ENCODE measurements at places on chromosomes 6 and 20. TPM values are rescaled to one million over a fixed set of nuclear protein-coding genes. Genes with fewer than 3 reads are reported as not detected.

DNA sequence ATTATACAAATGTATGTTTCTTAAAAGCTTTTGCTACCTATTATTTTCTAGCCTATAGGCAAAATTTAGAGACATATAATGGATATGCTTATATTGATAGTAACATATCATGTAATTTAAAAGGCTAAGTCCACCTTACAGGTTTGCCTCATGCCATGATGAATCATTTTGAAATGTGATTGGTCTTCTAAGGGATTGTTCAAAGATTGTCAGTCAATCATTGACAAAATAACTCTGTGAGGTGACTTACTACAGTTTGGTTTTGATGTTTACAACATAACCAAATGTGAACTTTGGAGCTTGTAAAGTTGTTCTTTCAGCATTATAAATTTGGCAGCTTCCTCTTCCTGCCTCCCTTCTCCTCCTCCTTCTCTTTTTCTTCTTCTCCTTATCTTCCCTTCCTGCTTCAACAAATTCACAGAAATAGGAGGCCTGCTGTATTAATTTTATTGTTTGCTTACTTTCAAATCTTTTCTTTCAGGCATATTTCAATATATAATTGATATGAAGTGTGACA, 39.7 kb upstream of the ZFP64 start:
- DNase-seq: no peak

DNA sequence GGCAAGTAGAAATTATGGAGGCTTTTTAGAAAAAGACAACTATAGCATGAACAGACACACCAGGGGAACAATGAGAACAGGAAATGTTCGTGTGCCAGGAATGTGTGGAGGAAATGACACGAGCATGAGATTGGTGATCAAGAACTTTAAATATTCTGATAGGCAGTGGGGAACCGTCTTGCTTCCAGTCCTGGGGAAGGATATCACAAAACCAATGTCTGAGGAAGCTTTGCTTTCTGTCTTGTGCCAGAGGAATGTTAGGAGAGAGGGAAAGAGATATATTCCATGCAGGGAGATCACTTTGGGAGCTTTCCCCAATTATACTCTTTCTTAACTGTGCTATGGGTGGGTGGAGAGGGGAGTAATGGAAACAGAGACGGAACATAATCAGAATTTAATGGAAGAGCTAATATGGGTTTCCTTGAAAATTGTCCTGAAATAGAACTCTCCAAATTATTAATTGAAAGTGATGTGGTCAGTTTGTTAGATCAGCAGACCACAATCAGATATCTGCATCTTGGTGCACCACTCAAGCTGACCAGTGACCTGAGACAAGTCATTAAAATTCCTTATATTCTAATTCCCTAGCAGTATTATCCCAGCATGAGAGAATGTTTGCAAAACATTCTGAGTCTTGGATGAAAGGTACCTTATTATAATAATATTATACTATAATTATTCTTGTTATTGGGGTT, 178.2 kb downstream of the SOX4 start:
- no peak for DNase-seq

GRCh38 chr6:280775-281468, 11.4 kb upstream of the DUSP22 start:
- DNase-seq: no peak

DNA sequence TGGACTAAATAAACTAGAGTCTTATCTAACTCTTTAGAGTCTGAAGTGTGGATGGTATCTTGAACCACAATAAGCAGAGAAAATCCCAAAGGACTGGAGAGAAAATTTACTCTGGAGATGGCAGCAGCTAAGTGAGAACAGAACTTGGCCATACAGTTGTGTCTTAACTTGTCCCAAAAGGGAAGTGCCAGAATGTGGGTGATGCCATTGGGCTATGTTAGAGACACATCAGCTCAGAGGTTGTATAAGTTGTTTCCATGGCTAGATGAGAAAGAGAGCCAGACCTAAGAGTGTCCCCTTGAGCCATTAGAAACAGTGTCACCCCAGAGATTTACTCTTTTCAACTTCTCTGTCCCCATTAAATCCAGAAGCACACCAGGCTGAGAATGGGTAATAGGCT, 36.2 kb downstream of the FOXO3 start:
- no peak for DNase-seq

DNA sequence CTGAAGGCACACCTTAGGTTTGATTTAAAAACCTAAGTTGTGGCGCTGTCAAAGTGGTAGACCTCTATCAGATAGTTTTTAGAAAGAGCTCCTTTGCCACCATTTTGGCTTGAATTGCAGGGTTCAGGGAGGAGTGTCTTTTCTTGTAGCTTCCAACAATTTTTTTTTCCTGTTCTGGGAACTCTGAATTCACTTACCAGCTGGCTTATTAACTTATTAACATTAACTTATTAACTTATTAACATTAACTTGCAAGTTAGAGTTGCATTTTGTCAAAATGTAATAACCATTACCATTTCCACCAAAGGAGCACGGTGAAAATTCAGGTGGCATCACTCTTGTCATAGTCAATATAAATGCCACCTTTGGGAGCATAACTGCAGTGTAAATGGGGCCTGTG, 181.9 kb downstream of the ISM1 start:
- DNase-seq: no peak

- no peak for DNase-seq
Observed at GRCh38 chr6:122049341-122049740, 350.1 kb upstream of the HSF2 start.

- no peak for DNase-seq
Observed at GRCh38 chr6:81996414-81996813, 243.9 kb upstream of the TENT5A start.

The CYP24A1 gene
- total RNA-seq: not detected

DNA sequence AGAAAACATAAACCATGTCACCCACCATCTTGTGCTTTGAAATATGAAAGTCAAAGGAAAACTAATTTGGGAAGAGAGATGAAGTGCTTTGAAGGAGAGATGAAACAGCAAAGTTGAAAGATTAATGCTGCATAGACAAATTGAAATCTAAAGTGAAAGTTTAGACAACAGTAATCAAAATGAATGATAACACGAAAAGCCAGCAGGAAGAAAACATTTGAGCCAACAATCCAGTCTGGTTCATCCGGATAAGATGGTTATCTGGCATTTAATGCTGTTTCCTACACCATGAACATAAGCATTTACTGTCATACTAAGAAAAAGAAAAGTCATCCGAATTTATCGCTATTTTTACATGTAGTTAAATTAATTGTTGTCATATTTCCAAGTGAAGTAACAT, 595 bp downstream of the HAO1 start:
- DNase-seq: no peak

DNA sequence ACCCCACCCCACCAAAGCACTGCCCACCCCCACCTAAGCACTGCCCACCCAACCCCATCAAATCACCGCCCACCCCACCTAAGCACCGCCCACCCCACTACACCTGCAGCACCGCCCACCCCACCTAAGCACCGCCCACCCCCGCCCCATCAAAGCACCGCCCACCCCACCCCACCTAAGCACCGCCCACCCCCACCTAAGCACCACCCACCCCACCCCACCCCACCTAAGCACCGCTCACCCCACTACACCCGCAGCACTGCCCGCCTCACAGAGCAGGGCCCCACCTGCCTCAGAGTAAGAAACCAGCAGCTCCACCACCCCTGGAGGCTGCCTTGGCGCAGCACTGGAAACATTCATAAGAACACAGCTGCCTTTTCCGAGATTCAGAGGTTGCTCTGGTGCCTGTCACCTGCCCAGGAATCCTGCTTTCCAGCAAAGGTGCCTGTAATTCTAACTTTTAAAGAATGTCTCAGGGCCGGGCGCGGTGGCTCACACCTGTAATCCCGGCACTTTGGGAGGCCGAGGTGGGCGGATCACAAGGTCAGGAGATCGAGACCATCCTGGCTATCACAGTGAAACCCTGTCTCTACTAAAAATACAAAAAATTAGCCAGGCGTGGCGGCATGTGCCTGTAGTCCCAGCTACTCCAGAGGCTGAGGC, 148.2 kb downstream of the BMP7 start:
- no peak for DNase-seq

The SLC35D3 gene
- 0.19 TPM for total RNA-seq

- no peak for DNase-seq
Observed at GRCh38 chr6:66086532-66086931, 379.5 kb upstream of the EYS start.

The GRM1 gene
- total RNA-seq: 0.09 TPM

Measured in pancreas (tissue), 10 donors.